Activated T-cell treated with anti-CD3 and anti-CD28 coated beads for 1 hour (primary cell): ENCODE measurements at places on chromosomes 4 and X.
A peak's percentile ranks its signal among the peaks of the same experiment; 100 is the strongest.

- DNase-seq, result no peak
Observed at GRCh38 chr4:76059750-76060149, 14.8 kb upstream of the ART3 start.

GRCh38 chrX:48815266-48815665, 11.0 kb upstream of the ERAS start:
- no peak for DNase-seq

DNA sequence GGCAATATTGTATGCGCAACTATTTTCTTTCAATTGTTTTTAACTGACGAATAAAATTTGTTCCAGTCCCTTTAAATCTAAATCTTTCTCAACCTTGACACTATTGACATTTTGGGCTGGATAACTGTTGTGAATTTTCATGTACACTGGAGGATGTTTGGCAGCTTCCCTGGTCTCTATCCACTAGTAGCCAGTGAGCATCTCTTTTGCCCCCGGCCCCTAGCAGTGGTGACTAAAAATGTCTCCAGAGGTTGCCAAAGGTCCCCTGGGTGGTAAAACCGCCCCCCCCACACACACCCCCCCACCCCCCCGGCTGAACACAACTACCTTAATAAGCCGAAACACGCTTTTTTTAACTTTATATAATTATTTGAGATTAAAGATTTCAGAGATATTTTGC, 514 bp downstream of the FANCB start:
- DNase-seq, result no peak

- DNase-seq, result no peak
Observed at GRCh38 chr4:26858947-26859401, 1.7 kb upstream of the STIM2 start.

GRCh38 chrX:112643721-112644120, 36.0 kb downstream of the LHFPL1 start:
- DNase-seq, result no peak

GRCh38 chr4:124504431-124504830, 208.1 kb downstream of the ANKRD50 start:
- no peak for DNase-seq

GRCh38 chr4:67556436-67556835, 2.1 kb upstream of the STAP1 start:
- DNase-seq, result no peak

DNA sequence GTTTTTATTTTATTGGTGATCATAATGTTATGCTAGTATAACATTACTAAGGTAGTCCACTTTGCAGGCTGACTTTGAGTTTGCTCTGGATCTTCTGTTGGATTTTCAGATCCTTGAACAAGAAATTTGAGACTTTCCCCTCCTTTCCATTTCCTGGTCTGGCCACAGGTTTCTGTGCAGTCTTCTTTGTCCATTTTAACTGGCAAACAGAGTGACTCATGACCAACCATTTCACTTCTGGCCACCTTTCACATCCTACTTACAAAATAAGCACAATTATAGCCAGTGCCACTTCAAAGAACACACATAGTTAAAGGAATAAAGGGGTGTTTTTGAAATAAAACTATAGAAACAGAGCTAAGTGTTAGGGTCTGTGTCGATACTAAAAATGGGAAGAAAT, 8.4 kb downstream of the ANK2 start:
- no peak for DNase-seq

DNA sequence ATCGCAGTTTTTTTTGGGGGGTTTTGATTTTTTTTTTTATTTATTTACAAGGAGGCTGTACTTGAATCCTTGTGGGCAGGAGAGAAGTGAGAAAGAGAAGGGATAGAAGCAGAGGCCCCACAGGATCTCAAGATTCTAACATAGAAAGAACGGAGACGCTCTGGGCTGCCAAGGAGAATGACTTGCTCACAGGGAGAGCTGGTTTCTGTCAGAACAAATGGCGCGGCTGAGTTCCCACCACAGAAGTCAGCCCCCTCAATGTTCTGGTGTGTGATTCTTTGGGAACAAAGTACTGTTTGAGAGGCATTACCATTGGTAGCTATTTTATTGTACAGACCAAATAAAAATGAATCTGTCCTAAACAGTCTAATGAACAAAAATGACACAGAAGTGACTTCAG, 80.6 kb downstream of the ATXN3L start:
- no peak for DNase-seq

DNA sequence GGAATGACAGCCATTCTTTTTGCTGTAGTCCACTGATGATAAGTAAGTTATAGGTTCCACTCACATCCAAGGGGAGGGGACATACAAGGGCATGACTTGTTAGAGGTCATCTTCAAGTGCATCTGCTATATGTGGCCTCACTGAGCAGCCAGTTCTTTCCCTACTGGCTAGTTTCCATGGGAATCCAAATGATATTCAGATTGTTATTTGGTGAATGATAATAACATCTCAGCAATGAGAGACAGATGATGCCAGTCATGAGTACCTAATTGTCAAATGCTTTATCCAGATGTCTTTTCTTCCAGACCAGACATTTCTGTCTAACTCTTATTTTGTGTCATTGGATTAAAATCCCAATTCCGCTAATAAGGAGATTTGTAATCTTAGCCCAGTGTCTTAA, 460.4 kb upstream of the BOD1L1 start:
- DNase-seq, result no peak

DNA sequence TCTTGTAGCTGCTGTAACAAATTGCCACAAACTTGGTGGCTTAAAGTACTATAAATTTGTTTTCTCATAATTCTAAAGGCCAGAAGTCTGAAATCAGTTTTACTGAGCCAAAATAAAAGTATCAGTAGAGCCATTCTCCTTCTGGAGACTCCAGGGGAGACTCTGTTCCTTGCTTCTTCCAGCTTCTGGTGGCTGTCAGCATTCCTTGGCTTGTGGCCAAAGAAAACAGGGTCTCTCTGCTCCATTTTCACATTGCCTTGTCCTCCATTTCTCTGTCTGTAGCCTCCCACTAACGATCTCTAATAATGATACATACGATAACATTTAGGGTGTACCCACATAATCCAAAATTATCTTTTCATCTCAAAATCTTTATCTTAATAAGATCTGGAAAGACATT, 200.4 kb downstream of the MAB21L2 start:
- DNase-seq, result no peak

DNA sequence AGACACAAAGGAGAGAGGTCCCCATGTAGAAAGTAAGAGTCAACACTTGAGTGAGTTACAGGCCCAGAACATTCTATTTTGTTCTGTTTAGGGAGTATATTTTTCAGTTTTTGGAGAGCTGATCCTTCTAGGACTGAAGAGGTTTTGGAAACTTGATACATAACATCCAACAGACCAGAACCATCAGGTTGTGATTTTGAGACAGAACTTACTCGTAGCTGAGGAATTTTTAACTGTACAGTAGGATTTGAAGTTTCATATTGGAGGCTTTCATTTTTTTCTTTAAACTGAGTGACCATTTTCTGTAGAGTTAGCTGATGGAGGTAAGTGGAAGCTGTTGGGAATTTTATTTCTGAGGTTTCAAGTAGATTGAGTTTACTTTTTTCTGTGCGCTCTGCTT, 73.3 kb downstream of the NCAPG start:
- DNase-seq, result no peak

- no peak for DNase-seq
Observed at GRCh38 chr4:104129243-104129642, 365.5 kb downstream of the CXXC4 start.

DNA sequence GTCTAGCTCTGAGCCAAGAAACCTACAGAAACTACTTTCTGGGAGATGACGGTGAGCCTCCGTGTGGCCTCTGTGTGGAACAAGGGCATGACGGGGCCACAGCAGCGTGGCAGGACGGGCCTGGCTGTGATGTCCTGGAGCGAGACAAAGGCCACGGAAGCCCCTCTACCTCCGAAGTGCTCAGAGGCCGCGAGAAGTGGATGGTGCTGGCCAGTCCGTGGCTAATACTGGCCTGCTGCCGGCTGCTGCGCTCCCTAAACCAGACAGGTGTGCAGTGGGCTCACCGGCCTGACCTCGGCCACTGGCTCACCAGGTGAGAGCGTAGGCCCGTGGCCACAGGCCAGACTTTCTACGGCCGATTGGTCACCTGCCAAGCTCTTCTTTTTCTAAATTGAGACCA, 24.6 kb downstream of the PIGG start:
- DNase-seq, result no peak

- DNase-seq, result no peak
Observed at GRCh38 chr4:4857001-4857808, 2.3 kb upstream of the MSX1 start.

DNA sequence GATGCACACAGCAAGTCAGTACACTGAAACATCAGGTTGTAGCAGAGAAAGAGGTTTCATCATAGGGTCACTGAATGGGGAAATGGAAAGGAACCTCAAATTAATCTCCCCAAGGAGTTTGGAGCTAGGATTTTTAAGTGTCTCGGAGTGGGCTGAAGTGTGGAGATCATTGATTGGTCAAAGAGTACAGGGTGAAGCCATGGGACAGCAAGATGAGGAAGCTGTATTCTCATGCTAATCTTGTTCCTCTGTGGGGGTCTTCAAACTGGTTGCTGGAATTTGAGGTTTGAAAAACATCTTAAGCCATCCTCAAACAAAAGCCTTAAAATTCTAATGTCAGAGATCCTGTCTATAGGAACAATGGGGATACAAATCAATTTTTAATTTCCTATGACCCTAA, 78.8 kb upstream of the TEX13A start:
- DNase-seq, result no peak

- no peak for DNase-seq
Observed at GRCh38 chr4:169348541-169348940, 77.8 kb upstream of the SH3RF1 start.

DNA sequence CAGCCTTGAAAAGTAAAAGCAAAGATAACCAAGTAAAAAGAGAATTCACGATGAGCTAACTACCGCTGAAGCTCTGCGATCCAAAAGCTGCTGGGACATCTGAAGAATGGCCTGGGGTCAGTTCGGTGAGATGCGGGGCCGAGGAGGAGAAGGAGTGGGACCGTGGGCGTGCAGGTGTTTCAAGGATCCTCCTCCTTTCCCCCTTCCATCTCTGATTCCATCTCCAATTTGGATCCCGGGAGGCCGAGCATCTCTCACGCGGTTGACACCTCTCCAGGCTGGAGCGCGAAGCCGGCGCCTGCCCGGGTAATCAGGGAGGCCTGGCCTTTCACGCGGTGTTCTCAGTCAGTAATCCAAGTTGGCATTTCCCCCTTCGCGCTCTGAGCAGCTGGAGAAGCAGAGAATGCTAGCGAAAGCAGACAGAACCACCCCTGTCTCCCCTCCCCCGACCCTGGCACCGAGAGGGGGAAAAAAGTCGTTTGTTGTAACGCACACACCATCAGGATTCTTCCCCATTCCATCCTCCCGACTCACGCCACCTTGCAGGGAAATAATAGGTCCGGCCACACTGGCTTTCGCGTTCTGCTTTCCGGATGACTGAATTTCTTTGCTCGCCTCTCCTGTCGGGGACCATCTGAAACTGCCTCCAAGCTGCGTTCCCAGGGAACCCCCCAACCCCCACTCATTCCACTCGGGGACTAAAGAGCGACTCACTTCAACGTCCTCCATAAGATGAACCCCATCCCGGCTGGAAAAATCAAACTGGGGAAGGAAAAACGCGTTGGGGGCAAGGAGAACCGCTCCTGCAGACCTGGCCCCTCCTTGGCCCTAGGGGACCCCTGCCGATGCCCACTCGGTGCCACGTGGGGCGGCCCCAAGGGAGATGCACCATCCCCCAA, 6.5 kb downstream of the NEUROG2 start:
- no peak for DNase-seq

- DNase-seq, result no peak
Observed at GRCh38 chr4:121150486-121150885, 13.6 kb downstream of the TNIP3 start.

DNA sequence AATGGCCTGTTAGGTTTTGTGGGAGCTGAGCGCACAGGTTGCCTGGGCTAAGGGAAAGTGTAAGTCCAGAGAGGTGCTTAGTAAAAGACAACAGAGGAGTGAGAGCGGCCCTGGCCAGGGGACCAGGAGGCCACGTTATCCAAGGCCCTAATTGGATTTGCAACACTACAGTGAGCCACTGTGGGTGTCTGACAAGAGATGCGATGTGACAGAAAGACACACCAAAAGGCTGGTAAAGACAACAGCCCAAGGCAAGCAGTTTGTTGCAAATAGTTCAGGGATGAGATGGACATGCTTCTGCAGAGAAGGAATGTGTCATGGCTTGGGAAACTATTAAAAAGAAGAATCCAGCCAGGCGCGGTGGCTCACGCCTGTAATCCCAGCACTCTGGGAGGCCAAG, 162.7 kb upstream of the KIT start:
- DNase-seq, result no peak

- DNase-seq, result no peak
Observed at GRCh38 chr4:6633091-6633906, 7.2 kb upstream of the MRFAP1 start.

GRCh38 chrX:133190877-133191738, 27.0 kb downstream of the TFDP3 start:
- no peak for DNase-seq

DNA sequence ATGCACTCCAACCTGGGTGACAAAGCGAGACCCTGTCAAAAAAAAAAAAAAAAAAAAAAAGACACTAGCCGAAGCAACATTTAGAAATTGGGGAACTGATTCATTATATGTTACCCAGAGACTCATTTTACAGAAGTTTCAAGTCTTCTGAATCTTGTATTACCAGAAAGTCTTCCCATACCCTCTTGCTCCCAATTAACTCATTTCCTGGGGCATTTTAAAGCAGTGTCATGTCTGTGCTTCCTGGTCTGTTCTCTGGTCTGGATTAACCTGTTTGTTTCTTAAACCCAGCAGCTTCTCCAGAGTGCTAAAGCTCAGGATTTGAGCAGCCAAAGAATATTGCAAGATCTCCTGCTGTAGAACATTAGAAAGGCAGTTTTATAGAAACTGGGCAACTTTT, 43.7 kb downstream of the FRMPD3 start:
- DNase-seq, result no peak

- DNase-seq, result no peak
Observed at GRCh38 chr4:795726-796119, 30.2 kb downstream of the CPLX1 start.

DNA sequence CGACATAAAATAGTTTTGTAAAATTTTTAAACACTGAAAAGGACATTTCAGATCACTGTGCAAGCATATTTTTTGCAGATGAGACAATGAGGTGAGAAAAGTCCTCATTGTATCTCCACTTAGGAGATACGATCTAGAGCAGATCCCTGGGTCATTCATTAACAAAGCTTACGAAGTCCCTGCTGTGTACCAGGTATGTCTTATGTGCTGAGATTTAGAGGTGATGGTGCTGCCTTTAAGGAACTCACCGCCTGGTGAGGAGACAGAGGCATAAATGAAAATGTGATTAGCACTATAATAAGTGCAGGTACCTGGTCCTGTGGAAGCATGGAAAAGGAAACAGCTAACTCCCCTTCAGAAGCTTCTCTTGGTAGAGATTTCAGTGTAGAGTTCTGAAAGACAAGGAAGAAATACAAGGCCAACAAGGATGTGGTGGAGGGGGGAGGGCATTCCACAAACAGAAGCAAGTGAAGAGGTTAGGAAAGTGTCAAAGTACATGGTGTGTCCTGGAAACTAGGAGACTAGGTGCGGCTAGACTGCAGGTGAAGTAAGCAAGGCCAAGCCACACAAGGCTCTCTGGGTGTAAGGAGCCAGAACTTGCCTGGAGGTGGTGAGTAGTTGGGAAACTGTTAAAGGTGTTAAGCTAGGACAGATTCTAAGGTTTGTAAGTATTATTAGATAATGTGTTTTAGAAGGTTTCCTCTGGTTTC, 1.5 kb upstream of the NDNF start:
- DNase-seq, result no peak

- peak; percentile 63 for DNase-seq
Observed at GRCh38 chr4:24419181-24420034, 164.9 kb downstream of the DHX15 start.
